Stimulated activated CD8-positive, alpha-beta memory T cell treated with anti-CD3 and anti-CD28 coated beads, Interleukin-15, amount 100 ng/mL, for 4 hours (primary cell): ENCODE measurements at places on chromosomes 13 and 19.

- DNase-seq = no peak
Observed at GRCh38 chr19:8131517-8131916, 17.9 kb downstream of the FBN3 start.

DNA sequence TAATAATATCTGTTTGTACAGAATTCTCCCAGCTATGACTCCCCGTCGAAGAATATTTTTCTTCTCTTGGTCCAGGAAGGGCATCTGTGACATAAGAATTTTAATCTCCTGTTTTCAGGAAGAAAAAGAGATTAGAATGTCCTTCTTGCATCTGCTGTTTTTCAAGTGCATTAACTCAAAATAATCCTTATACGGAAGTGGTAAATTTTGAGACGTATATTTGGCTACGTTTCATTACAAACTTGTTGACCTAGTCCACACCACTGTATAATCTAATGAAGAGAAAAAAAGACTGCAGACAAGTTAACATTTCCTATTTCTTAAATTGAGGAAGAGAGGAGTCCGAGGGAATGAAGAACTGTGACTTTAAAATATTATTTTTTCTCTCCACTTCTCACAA lies 959.9 kb downstream of the DIAPH3 start:
- no peak for DNase-seq

DNA sequence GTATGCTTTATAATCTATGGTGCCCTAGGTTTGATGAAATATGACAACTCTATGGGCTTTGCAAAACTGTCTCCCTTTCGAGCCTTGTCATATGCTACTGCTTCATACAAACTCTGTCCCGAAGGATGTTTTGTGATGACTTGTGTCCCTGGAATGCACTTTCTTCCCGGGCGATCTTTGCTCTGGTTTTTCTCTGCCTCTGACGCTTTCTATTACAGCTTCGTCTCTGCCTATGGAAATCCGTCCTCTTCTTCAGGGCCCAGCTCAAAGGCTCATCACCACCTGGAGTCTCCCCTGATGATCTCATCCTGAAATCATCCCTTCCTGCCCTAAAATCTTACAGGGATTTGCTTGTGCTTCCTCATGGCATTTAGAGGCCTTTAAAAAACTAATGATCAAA lies 191.5 kb upstream of the KL start:
- no peak for DNase-seq

DNA sequence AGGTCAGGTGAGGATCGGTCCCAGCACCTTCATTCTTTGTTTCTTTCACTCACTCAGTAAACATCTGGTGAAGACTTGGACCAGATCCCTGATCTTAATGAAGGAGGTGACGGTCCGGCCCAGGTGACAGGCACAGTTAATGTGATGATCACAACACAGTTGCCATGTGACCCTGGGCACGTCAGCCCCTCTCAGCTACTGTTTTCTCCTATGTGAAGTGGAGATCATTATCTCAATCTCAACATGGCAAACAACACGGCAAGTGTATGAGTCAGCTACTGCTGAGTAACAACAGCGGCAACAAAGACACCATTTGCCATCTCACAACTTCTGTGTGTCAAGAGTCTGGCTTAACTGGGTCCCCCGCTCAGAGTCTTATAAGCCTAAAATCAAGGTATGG lies 74.6 kb downstream of the GNG7 start:
- no peak for DNase-seq

DNA sequence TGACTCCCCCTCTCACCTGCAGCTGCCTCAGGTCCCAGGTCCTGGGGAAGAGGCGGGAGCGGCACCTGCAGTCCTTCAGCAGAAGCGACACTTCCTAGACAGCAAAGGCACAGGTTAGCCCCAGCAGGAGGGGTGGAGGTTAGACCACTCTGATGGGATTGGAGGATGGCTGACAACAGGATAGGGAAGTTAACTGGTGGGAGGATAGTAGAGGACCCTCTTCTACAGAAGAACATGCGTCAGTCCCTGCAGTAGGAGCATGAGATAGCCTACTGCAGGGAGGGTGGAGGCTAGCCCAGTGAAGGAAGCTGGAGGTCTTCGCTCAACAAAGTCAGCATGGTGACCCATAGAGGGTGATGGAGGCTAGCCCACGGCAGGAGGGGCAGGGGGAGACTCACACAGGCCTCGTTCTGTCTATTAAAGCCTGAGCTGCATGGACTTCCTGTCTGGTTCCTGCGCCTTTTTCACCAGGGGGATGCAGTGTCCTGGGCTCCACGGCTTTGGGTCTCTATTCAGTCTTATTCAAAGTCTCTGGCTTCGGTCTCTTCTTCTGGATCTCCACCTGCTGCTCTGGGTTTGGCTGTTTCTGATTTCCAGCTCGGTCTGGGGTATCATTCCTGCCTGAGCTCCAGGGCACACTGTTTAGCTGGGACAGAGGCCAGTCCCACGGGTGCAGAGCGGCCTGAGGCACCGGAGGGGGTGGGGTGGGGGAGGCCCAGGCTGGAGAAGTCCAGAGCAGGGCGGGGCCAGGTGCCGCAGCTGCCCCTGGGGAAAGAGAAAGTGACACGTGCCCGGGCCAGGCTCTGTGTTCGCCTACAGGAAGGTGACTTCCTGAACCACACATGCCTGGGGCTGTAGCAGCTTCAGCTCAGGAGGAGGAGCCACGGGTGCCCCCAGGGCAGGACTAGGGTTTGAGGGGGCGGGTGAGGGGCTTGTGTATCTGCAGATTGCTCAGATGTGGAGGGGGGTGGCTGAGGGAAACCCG lies 7.3 kb downstream of the IFNL3 start:
- DNase-seq = peak; percentile 8

DNA sequence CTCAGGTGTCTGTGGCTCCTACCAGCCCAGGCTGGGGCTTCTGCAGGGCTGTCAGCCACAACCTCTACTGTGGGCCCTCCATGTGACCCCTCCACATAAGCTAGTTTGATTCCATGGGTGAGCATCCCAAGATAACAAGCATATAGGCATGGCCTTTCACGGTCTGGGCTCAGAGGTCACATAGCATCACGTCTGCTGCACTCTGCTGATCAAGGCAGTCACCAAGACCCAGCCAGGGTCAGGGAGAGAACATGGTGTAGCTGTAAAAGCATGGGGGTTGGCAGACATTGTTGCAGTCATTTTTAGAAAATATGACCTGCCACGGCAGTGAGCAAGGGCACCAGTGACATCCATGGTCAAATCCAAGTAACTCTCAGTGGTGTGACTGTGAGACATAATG lies 698.8 kb downstream of the UQCRFS1 start:
- DNase-seq = no peak

GRCh38 chr13:114155926-114156883 lies 22.9 kb upstream of the CFAP97D2 start:
- DNase-seq = no peak

DNA sequence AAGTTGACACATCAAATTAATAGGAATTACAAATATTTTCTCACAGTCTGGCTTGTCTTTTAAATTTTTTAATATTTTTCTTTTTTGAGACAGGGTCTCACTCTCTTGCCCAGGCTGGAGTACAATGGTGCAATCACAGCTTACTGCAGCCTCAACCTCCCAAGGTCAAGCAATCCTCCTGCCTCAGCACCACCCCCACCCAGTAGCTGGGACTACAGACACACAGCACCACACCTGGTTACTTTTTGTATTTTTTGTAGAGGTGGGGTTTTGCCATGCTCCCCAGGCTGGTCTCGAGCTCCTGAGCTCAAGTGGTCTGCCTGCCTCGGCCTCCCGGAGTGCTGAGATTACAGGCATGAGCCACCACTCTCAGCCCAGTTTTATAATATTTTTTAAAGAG lies 72.0 kb downstream of the SPATA13 start:
- no peak for DNase-seq

DNA sequence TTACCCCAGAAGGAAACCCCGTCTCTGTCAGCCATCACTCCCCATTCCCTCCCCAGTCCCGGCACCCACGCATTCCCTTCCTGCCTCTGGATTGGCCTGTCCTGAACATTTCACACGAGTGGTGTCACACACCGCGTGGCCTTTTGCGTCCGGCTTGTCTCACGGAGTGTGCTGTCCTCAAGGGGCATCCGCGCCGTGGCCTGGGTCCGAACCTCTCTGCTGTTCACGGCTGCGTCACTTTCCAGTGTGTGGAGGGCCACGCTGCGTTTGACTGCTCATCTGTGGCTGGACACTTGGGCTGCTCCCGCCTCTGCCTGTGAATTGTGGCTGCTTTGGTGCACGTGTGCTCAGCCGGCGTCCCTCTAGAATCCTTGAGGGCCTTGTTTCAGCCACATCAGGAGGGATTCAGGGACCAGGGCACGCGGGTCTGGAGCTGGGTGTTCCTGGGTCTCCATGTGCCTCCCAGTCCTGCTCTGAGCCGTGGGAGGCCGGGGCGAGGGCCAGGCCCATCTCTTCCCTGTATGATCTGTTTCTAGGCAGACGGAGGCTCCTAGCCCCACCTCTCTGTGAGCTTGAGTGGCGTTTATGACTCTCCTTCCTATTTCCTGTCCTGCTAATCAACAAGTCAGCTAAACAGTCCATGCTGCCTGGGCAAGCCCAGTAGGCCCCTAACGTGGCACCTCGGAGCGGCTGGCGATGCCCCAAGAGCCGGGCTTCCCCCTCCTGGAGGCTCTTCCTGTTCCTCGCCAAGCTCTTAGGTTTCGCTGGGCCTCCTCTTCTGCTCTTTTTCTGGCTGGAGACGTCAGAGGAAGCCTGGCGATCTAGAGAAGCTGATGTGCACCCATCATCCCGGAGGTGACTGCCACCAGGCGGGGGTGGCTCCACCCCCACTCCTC lies 8.1 kb downstream of the STK11 start:
- no peak for DNase-seq

DNA sequence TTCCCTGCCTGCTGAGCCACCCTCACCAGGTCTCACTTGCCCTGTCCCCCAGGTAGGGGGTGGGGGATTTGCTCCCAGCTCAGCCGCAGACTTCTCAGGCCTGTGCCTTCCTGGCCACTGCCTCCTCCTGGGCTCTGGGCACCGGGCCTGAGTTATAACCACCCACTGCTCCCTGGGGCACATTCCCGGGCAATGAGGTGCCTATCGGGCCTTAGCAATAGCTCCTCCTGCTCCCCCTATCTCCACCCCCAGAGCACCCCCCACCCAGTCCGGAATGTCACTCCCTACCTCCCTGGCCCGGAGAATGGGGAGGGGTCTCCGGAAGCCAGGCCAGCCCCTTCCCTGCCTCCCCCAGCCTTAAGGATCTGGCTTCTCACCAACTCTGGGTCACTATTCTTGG lies at the start of gene KLK5:
KLK5 (minus strand) TSS at position 129 of the 400 bp plus-strand sequence. CDS start 381 bp downstream, outside the sequence.
- no peak for DNase-seq

DNA sequence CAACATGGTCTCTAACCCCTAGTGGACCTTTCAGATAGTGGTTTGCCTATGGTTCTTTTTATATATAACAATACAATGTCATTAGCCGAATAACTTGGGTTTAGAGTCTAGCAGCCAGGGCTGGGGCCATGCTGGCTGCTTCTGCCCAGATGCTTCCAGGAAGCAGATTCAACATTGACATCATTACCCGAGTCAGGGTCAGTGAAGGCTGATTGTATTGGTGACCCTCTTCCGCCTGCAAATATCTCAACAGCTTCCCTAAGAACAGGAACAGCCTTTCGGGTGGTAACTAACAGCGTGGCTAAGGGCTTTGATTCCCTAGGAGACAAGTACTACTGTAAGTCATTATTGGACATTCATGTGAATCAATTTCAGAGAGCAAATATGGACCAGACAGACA lies 476.4 kb downstream of the UQCRFS1 start:
- no peak for DNase-seq

GRCh38 chr19:3224346-3225168 lies at the start of gene CELF5:
Gene CELF5 (plus strand): TSS chr19:3224661. CDS start chr19:3224740, 79 bp downstream.
- DNase-seq = peak; percentile 7

DNA sequence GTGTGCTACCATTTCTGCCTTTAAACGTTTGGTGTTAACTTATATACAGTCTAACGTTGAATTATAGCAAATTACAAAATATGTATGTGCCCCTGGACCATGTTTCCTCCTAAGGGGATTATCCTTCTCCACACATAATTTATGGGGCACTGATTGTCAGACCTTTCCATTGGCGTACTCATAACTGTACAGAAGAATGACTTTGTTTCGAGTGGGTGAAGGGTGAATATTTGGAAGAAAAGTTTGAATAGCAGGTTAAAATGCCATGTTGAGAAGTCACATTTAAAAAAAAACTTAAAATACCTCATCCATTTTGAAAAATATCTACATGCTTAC lies 58.8 kb downstream of the SLC10A2 start:
- no peak for DNase-seq

- DNase-seq = no peak
Observed at GRCh38 chr19:18171605-18172327, 1.8 kb upstream of the IFI30 start.

DNA sequence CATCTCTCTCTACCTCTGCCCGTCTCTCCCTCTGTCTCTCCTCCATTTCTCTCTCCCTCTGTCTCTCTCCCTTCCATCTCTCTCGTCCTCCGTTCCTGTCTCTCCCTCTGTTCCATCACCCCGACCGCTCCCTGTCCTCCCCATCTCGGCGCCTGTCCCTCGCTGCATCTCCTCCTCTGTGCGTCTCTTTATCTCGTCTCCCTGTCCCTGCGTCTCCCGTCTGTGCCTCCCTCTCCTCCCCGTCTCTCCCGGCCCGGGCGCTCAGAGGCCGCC lies 4.6 kb downstream of the GRIN2D start:
- DNase-seq = no peak

DNA sequence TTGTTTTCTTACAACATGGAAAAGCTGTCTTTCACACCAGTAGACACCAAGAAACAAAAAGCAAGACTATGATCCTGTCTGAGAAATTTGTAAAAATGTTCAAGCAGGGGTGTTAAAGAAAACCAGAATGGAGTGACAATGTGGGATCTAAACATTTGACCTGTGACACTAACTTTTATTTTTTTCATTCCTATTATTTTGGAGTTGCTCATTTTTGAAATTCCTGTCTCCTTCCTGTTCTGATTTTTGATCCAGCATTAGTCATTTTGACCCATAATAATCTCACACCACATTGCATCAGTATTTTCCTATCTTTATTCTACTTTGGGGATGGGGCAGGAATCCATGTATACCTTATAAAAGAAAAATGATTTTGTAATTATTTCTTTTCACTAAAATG lies 164.2 kb downstream of the DLEU7 start:
- DNase-seq = no peak

DNA sequence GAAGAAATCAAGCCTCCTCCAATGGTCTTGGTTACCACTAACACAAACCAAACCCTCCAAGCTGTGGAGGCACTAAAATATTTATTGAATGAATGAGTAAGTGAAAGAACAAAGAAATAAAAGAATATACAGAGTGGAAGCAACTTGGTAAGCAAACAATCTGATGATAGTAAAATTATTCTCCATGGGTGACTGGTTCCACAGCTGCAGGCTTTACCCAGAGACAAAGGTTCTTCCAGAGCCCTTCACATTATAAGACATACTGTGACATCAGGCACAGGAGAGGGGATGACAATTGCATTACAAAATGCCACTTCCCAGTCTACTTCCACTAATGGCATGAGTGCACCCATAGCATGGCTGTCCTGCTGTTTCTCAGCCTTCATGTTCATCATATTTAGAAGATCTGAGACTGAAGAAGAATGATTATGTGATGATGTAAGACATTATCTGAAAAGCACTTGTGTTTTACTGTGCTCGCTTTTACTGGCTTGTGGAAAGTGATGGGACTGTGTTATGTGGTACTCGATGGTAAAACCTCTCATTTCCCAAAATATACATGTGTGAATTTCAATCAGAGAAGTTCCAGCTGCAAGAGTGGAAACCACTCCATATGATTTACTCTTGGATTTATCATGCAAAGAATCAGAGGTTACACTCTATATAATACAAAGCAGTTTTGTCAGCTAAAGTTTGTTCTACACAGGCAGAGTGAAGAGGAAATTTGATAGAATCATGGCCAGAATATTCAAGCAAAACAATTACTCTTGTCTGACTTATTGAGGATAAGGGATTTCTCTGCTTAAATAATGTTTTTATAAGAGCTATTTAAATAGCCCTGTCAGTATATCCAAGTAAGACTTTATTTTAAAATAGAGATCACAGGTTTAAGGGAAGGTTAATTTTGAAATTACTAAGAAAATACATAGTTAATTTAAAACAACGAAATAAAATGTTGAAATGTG lies 220.2 kb upstream of the NBEA start:
- DNase-seq = no peak
